Karpas-422 (cell line): ENCODE measurements at places on chromosomes 2 and 18.
A peak's percentile ranks its signal among the peaks of the same experiment; 100 is the strongest.

- peak; percentile 7 for DNase-seq
Observed at GRCh38 chr2:219368690-219369191, 19.0 kb downstream of the DNPEP start.

GRCh38 chr2:233032551-233033320, at the start of gene NEU2:
NEU2 (plus strand) TSS chr2:233032672; CDS start chr2:233032672, 0 bp downstream.
- no peak for DNase-seq

GRCh38 chr18:63311118-63312018, 8.2 kb downstream of the BCL2 start:
- peak; percentile 62 for DNase-seq

- DNase-seq = no peak
Observed at GRCh38 chr2:236718207-236718992, 148.8 kb downstream of the ACKR3 start.

DNA sequence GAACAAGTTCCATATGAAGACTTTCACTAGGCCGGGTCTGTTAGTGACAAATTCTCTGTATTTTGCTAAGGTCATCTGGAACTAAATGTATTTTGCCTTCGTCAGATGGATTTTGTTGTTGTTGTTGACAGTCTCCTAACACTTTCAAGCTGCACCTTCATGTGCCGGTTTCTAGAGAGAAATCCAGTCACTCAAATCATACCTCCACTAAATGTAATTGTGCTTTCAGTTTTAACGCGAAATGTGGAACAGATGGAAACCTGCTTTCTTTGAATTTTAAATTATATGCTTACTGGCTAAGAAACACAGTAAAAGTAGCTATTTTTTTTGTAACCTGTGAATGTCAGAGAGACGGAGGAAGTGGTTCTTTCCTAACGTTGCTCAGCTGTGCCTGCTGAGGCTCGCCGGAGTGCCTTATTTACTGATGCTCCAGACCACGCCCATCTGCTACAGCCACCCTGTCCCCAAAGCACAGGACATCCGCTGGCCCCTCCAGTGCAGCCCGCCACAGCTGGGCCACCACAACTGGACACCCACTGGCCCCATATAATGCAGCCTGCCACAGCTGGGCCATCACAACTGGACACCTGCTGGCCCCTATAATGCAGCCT, 134.7 kb downstream of the PXDN start:
- DNase-seq = no peak

DNA sequence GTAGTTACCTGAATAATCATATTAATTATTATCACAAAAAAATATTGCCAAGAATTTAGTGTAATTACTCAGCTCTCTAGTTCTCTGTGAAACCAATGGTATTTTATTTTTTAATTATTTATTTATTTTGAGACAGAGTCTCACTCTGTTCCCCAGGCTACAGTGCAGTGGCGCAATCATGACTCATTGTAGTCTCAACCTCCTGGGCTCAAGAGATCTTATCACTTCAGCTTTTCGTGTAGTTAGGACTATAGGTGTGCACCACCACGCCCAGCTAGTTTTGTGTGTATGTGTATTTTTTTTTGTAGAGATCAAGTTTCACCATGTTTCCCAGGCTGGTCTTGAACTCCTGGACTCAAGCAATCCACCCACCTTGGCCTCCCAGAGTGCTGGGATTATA, 440.4 kb upstream of the CDH20 start:
- no peak for DNase-seq

DNA sequence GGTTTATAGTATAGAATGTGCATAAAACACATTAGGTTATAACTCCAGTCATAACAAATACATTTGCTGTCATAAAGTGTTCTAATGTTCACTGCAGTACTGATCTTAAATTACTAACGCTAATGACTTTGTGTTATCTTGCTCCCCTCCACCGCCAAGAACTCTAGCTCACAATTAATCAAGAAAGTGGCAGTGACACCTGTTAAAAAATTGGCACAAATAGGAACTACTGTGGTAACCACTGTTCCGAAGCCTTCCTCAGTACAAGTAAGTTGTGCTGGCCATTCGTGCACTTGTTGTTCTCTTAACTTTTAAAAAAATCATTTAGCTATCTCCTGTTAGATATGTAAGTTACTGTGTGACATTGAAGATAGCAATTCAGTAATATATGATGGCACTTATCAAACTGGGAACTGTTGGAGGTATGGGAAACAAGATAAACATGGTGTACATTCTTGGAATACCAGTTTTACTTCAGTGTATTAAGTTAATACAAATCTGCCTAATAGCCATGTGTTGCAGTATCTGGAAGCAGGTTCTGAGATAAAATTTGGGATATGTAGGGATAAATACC, 41.2 kb downstream of the TAF4B start:
- DNase-seq = no peak

DNA sequence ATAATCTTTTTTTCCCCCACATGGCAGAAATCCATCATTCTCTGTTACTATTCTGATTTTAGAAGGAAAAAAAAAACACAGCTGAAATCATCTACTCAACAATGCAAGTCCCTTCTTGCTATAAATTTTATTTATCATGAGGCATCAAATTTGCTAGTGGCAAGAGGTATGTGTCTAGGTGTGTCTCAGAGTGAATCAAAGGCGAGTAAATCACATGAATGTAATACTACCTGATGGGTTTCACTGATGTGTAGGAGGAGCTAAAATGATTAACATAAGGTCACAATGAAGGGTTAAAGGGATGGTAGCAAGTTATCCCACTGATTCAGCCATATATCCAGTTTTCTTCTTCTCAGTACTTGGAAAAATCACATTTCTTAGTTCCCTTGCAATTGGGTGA, 24.5 kb upstream of the PELI1 start:
- no peak for DNase-seq

DNA sequence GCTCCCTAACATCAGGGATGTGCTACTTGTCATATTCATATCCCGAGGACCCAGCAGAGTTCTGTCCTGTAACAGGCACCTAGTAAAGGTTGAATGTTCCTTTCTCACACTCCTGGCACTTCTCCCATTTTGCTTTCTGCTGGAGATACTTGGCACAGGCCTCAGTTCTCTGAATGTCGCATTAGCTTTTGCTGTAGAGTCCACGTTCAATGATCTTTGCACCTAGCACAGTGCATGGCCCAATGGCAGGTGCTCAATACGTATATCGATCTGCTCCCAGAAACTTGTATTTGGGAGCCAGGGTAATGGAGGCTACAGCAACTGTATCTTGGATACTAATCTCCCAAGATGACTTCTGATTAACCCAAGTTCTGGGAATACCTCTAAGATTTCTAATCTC, 24.8 kb upstream of the VPS4B start:
- no peak for DNase-seq

DNA sequence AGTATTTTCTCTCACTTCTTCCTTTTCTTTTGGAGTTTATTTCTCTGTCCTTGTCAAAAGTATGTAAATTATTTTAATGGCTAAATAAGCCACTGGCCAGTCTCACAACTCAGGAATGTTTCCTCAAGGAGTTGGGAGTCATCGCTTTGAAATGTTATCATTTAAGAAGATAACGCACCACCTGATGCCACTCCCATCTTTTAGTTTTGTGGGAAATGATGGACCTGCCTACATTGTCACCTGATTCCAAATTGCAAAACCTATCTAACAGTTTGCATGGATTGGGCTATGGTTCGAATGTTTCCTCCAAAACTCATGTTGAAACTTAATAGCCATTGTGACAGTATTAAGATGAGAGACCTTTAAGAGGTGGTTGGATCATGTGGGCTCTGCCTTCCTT, 32.4 kb upstream of the PPM1B start:
- DNase-seq = no peak

GRCh38 chr2:26894136-26894535, 46.2 kb downstream of the DPYSL5 start:
- DNase-seq = no peak

GRCh38 chr2:64730551-64731262, 77.0 kb upstream of the SERTAD2 start:
- peak; percentile 81 for DNase-seq

DNA sequence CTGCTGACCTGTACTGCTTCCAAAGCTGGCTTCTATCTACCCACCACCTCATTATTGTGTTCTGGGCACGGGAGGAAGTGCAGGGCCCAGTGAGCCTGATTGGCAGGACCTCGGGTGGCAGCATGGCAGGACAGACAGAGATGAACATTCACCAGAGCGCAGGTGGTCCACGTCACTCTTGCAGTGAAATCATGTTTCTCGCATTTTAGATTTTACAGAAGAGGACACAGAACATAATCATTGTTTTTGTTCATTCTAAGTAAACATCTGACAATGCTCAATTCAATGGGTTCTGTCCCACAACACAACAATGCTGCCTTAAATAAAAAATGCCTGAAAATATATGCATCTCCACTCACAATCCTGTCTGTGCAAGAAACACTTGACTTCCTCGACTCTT, 11.5 kb upstream of the BIN1 start:
- no peak for DNase-seq

- no peak for DNase-seq
Observed at GRCh38 chr2:157304811-157305722, 20.6 kb downstream of the ERMN start.

DNA sequence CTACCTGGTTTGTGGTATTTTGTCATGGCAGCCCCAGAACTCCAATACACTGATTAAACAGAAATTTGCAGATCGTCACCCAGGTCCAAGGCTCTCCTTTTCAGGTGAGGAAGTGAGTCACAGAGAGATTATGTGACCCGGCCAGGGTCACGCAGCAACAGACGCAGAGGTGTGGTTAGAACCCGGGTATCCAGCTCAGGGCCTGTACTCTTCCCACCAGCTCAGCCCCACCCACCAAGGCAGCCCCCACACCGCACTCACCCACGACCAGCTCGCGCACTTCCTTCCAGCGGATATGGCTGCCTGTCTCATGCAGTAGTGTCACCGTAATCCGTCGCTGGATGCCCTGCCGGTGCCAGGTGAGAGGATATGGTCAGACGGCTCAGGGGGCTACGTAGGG, 48.1 kb downstream of the AQP12A start:
- DNase-seq = no peak

DNA sequence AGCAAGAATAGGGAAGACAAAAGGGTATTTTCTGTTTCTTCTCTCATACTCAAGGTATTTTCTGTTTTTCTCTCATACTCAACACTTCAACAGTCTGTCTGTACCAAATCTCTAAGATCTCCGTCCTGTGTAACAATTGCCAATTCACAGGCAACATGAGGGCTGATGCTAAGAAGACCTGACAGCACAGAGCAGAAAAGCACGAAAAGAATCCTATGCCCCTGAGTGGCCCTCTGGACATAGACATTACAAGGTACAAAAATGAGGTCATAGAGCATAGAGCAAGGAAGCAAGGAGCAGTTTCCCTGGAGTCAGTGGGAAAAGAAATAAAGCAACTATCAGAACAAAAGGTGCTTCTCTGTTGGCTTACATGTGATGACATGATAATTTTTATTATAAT, 1612.6 kb upstream of the CELF4 start:
- no peak for DNase-seq

GRCh38 chr2:74512744-74513604, 1.3 kb upstream of the TLX2 start:
- no peak for DNase-seq

DNA sequence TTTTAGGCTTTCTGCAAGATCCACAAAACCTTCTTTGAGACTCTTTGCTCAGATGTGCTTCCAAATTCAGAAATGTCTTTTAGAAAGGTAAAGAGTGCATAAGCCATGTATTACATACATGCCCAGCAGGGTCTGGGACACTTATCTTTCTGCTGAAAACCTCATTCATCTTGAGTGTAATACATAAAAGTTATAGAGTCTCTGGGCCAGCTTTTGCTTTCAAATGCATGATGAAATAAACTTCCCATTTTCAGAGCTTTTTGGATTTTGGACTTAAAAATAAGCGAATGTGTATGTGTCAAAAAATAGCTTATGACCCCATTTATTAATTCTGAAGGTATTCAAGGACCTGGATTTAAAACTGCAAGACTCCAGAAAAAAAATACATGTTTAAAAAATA, 8.0 kb downstream of the CYRIA start:
- DNase-seq = no peak

- DNase-seq = no peak
Observed at GRCh38 chr2:159973325-159973724, 89.1 kb downstream of the PLA2R1 start.

- peak; percentile 77 for DNase-seq
Observed at GRCh38 chr18:54679318-54680149, 88.5 kb downstream of the DYNAP start.

- peak; percentile 54 for DNase-seq
Observed at GRCh38 chr18:48345596-48345995, 63.6 kb downstream of the ZBTB7C start.

DNA sequence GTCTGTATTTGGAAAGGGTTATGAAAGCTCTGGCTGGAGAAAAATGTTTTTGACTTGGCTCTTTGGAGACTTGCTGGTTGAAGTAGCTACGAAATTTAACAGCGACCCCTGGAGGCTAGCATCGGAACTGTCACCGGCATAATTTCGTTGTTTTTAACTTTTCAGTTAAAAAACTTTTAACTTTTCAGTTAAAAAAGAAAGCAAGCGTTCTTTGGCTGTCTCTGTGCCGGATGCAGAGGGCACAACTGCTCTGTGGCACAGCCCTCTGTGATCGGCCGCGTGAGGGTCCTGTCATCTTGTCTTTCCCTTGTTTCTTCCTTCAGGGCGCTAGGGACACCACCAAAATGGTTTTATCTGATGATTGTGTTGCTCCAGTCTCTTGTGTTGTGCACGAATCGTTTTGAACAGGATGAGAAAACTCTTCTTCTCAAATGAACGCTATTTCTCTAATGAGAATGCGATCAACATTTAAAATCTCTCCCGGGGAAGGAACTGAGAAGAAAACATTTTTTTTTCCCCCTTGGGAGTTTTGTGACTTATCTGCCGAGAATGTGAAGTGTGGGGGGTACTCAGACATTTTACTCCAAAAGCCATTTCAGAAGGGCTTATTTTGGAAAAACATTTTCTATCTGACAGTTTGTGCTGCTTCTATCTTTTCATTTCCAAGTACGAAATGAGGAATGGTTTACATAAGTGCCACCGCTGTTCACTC, 57.1 kb downstream of the ADCYAP1 start:
- DNase-seq = peak; percentile 75

- DNase-seq = no peak
Observed at GRCh38 chr2:86226070-86226469, 26.8 kb downstream of the MRPL35 start.

DNA sequence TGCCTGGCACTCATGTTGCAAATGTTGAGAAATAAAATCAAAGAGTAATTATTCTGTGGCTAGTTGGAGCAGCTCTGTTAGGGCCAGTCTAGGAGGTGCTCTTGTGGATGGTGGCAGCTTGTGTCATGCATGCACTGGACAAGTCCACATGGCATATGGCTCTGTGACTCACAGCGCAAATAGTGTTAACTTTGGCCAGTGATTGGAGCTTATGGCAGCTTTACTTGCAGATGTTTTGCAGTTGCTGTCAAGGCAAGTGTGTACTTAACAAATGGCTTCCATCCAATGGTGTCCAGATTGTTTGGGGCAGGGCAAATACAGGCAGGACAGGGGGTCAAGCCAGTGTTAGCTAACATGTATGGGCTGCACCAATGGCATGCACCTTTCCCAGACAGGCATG, 26.1 kb upstream of the TMX3 start:
- DNase-seq = no peak

- no peak for DNase-seq
Observed at GRCh38 chr2:2767837-2768236, 436.8 kb upstream of the MYT1L start.

GRCh38 chr2:11610624-11611242, 59.3 kb downstream of the NTSR2 start:
- no peak for DNase-seq

GRCh38 chr2:114543236-114543766, 100.9 kb downstream of the DPP10 start:
- DNase-seq = no peak
